ENCODE measurements at places on chromosomes 3 and 15. TPM values are rescaled to one million over a fixed set of nuclear protein-coding genes. Genes with fewer than 3 reads are reported as not detected.

The COLQ gene
- 0.17 TPM for polyA plus RNA-seq

The IL17RC gene
- polyA plus RNA-seq = 3.9 TPM

The CRYGS gene
- not detected for polyA plus RNA-seq

The ATG3 gene
- polyA plus RNA-seq = 99.2 TPM

The ITIH3 gene
- polyA plus RNA-seq = not detected

The CCR9 gene
- 1.7 TPM for polyA plus RNA-seq

The KCNH8 gene
- polyA plus RNA-seq = 4.0 TPM

The TBC1D21 gene
- polyA plus RNA-seq = not detected

The SAXO2 gene
- 24.0 TPM for polyA plus RNA-seq

The OSTN gene
- not detected for polyA plus RNA-seq

Measured in naive B cell (primary cell).